SW 1271 (cell line): ENCODE measurements at places on chromosomes 7 and 10.

DNA sequence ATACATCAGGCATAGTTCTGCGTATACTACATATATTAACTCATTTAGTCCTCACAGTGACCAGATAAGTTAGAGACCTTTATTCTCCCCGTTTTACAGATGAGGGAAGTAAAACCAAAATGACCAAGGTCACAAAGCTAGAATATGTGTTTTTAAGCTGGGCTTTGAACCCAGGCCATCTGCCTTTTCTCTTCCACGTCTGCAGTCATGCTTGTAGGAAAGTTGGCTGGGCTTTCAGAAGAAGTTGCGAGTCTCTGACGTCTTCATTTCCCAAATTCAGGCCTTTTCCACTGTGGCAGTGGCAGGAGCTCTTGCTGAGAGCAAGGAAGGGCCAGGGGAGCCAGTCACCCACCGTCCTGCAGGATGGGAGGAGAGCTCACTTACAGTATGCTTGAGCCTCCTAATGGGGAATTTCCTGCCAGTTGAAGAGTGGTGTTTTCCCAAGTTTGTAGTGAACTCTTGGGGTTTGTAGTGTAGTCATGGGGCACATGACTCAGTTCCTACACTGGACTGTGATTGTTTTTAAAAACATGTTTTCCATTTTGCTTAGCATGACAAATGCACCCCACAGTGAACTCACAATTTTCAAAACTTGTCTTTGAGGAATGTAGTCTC, 34.2 kb downstream of the CYP17A1 start:
- DNase-seq: no peak

DNA sequence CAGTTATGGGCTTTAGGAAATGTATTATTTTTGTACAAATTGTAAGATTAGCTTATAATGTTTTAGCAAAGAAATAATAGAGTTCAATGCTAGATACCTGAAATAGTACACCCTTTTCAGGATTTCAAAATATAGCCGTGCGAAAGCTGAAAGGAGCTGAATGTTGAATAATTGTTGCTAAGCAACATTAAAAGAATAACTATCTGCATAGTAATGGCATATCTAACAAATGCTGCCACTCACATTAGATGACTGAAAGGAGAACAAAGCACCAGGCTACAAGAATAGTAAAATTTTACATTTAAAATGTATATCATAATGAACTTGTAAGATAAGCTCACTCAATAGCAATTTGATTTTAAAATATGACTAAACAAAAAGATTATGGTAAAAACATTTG, 82.5 kb downstream of the SDHAF3 start:
- DNase-seq: no peak

GRCh38 chr7:53835301-53835700, 706.9 kb upstream of the VSTM2A start:
- DNase-seq: no peak

GRCh38 chr10:74145133-74145532, 5.5 kb downstream of the AP3M1 start:
- peak; percentile 4 for DNase-seq

GRCh38 chr10:79355420-79356017, 8.2 kb downstream of the PPIF start:
- no peak for DNase-seq

GRCh38 chr7:13189668-13190067, 502.2 kb downstream of the ARL4A start:
- DNase-seq: no peak

- DNase-seq: no peak
Observed at GRCh38 chr7:113810080-113810744, 108.6 kb downstream of the PPP1R3A start.

- DNase-seq: no peak
Observed at GRCh38 chr7:6655636-6656385, 18.7 kb downstream of the ZNF316 start.

DNA sequence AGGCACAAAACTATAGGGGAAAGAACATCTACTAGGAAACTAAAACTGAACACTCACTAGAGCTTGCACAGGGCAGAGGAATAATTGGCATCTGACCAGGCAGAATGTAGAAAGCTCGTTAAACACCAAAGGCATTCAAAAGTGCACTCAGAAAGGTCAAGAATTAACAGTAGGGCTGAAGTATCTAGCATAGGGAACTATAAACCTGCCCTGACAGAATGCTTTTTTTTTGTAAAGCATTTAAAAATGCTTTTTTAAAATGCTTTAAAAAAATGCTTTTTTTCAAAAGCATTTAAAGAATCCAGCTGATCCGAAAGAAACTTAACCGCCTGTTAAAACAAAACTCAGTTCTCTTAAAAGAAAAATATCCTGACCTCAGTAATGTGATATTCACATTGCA, 74.6 kb upstream of the EGFR start:
- no peak for DNase-seq

DNA sequence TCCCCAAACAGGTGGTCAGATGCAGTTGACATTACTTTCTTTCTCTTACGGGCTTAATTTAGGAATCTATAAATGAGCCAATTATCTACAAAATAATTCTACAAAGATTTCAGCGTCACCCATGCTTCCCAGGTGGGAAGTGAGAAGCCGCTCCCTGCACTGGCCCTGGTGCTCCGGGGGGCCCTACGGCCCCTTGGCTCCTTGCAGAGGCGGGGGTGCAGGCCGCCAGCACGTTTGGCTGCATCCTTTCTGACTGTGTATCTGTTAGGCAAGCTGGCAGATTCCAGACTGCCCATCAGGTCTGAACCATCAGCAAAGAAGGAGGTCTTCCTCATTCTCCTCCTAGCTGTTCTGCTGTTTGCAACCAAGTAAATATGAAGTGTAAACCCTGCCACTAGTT, 16.3 kb downstream of the VWC2 start:
- no peak for DNase-seq

- no peak for DNase-seq
Observed at GRCh38 chr7:139725858-139726484, 51.8 kb downstream of the HIPK2 start.

- no peak for DNase-seq
Observed at GRCh38 chr10:114605155-114605797, 52.8 kb downstream of the ABLIM1 start.
